Ammon's horn (tissue), 1 donor: ENCODE measurements at places on chromosomes 13 and 19.

DNA sequence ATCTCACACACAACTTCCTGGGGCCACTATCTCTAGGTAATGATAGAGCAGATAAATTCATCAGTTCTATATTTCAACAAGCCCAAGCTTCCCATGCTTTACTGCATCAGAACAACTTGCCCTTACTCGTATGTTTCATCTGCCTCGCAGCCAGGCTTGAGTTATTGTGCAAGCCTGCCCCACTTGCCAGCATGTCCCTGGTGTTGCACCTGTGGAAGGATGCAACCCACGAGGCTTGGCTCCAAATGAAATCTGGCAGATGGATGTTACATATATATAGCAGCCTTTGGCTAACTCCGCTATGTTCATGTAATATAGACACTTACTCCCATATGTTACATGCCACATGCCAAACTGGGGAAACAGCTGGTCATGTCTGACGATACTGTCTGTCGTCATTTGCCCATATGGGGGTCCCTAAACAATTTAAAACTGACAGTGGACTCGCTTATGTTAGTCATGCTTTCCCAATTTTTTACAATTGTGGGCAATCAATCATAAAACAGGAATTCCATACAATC is 6.2 kb downstream of the ERVK3-1 start:
- peak; percentile 59 for DNase-seq

- DNase-seq = no peak
Measured at GRCh38 chr19:35476149-35476548, 14.1 kb downstream of the KRTDAP start.

- no peak for DNase-seq
Measured at GRCh38 chr13:21980049-21980448, 309.2 kb downstream of the FGF9 start.

GRCh38 chr13:38530492-38530891 is 156.4 kb upstream of the FREM2 start:
- peak; percentile 16 for DNase-seq

- DNase-seq = no peak
Measured at GRCh38 chr13:75371203-75371602, 110.8 kb downstream of the TBC1D4 start.

- no peak for DNase-seq
Measured at GRCh38 chr13:108226184-108226583, 8.0 kb downstream of the ABHD13 start.

DNA sequence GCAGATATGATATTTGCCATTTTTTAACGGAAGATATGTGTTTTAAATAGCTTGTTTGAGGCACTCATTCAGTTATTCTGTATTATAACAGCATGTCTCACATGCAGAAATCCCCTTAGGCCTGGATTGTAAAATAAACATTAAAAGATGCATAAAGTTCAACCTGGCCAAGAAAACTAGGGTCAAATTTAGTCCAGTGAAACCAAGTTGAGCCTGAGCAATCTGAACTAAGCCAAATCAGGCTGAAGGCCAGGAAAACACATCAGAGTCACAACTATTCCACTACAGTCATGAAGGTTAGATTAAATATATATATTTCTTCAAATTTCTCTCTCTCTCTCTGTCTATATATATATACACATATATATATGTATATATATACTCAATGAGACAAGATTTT is 504.8 kb downstream of the SLITRK1 start:
- no peak for DNase-seq

GRCh38 chr13:99873832-99874430 is 97.6 kb downstream of the ZIC5 start:
- no peak for DNase-seq
